ENCODE measurements at places on chromosomes 11 and 22. TPM values are rescaled to one million over a fixed set of nuclear protein-coding genes. Genes with fewer than 3 reads are reported as not detected.
A peak's percentile ranks its signal among the peaks of the same experiment; 100 is the strongest.

SLC2A11 gene
- 31.6 TPM for polyA plus RNA-seq

NAP1L4 gene
- polyA plus RNA-seq, result 220 TPM

SLN gene
- polyA plus RNA-seq, result 0.23 TPM

FGF19 gene
- 0.59 TPM for polyA plus RNA-seq

CARD18 gene
- polyA plus RNA-seq, result not detected

TTC36 gene
- 1.9 TPM for polyA plus RNA-seq

OR5P2 gene
- not detected for polyA plus RNA-seq

GUCY1A2 gene
- polyA plus RNA-seq, result 3.0 TPM

WBP2NL gene
- polyA plus RNA-seq, result 7.4 TPM

ADORA2A gene
- 8.0 TPM for polyA plus RNA-seq

SAA4 gene
- polyA plus RNA-seq, result not detected

DNA sequence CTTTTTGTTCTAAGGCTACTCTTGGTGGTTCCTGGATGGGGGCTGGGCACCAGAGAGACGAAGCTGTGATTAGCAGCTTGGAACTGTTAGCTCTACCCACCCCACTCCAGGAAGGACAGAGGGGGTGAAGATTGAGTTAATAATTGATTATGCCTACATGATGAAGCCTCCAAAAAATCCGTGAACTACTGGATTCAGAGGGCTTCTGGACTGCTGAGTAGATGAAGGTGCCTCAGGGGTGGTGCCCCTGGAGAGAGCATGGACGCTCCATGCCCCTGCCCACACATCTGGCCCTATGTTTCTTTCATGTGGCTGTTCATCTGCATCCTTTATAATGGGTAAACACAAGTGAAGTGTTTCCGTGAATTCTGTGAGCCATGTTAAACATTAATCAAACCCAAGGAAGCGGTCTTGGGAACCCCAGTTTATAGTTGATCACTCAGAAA lies 47.3 kb upstream of the CYP2D6 start:
- DNase-seq, result peak; percentile 23

DNA sequence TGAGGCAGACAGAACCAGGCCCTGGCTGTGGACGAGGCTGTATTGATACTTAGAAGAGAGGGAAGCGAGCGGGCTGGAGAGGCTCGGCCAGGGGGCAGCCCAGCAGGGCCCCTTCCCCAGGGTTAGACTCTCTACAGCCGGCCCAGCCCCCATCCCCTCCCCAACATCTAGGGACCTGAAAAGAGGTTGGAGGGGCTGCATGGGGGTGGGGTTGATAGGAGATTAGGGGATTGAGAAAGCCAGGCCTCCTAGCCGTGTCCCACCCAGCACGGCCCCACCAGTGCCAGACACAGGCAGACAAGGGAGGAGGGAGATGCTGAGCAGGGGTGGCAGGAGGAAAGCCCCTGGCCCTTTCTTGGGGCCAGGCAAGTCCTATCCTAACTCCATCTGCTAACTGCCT lies 5.7 kb downstream of the LSP1 start:
- DNase-seq, result no peak

DNA sequence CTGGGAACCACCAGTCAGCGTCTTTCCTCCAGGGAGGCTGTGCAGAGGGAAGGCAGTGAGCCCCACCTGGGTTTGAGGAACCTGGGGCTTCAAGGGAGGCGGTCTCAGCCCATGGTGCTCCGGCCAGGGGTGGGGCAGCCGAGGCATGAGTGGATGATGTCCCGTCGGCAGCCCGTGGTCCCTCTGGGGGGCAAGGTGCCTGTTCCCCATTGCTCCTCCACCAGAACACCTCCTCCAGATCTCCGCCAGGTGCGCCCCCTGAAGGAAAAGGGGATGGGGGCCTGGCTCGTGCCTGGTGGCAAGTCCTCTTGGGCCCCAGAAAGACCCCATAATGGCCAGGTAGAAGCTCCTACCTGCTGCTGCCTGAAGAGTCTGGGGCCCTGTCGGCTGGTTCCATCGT lies 94.1 kb downstream of the KCNQ1 start:
- DNase-seq, result no peak

DNA sequence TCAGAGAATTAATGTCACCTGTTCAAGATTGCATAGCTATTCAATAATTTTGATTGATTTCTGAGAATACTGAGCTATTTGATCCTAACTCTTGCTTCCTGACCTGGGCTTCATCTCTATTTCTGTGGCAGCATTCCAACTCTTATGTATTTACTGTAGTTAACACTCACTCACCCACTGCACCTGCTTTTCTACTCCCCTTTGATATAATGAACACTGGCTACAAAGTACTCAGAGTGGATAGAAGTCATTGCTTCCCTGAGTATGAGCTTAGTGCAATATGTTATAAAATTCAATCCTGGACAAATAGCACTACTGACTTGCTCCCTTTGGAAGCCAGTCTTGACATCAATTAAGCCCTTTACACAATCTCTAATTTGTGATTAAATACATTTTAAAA lies 117.2 kb downstream of the APIP start:
- no peak for DNase-seq

- no peak for DNase-seq
Observed at GRCh38 chr11:119484741-119485605, 62.0 kb upstream of the THY1 start.

- DNase-seq, result no peak
Observed at GRCh38 chr11:107157146-107157808, 139.0 kb upstream of the GUCY1A2 start.

DNA sequence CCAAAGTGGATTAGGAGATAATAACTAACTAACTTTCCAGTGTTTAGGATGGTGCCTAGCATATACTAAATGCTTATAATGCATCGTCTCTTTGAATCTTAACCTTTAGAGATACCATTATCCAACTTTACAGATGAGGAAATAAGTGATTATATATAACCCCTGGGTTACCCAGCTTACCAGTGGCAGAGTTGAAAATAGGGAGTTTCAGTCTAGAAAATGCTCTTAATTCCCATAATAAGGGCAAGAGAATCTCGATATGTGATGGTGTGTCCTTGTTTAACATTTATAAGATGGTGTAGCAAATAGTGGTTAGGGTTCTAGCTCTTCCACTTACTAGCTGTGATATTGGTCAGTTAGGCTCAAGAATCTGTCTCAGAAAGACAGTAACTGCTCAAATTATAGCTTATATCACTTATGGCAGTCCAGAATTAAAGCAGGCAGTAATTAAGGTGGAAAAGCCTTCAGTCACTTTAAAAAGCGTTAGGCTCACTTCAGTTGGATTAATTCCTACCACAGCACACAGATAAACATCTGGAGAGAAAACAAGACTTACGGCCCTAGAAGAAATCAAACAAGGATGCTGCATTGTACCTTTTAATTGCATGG lies 6.3 kb downstream of the XBP1 start:
- DNase-seq, result no peak

DNA sequence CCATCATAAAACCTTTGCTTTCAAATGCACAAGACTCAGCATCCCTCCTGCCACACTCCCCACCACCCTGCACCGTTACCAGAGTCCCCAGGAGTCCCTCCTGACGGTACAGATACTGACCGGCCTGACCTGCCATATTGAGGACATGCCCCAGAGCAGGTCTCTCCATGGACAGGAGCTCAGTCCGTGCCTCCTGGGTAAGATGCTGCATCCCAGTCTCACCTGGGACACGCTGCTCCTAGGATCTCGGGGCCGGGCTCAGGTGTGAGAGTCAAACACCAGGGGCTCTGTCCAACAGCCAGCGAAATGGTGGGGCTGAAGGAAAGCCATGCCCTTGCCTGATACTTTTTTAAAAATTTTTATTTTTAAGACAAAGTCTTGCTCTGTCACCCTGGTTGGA lies 328.3 kb downstream of the SHANK2 start:
- no peak for DNase-seq

DNA sequence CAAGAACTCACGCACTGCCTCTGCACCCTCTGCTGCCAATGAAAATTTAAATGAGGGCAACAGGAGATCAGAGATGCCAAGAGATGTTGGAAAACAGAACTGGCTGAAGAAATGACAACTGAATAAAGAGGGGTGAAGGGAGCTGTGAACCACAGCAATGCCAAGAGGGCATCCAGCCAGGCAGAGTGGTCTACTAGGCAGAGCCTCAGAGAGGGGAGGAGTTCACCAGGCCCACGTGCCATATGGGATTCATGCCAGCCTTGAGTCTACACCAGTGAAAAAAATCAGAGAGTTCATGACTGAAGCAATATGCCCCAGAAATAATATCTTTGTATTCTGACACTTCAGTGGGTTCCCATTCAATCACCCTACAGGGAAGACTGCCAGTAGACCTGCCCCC lies 4.4 kb downstream of the APOL2 start:
- DNase-seq, result no peak

GRCh38 chr11:96187822-96188221 lies 155.2 kb downstream of the MAML2 start:
- DNase-seq, result no peak

DNA sequence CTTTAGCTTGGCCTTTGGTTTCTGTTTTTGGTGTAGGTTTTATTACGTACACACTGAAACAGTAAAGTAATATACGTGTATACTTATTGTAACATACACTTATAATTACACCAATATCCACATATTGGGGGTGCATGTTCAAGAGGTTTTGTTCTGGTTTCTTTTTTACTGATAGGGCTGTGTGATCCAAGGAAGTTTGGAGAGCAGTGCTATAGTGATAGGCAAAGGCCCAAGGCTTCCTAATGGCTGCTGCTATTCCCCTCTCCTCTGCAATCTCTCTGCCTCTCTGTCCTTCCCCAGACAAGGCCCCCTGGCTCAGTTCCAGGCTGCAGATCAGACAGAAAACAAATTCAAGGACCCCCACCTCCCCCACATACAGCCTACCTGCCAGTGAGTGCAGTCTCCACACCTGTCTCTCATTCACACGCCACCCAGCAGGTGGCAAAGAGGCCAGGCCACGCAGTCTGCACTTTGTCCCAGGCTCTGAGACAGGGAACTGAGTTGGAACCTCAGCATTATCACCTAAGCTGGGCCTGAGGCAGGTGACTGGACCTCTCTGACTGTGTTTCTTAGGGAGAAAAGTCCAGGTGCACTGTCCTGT lies 15.1 kb downstream of the TMEM184B start:
- no peak for DNase-seq

GRCh38 chr22:38834215-38834953 lies 9.4 kb downstream of the NPTXR start:
- no peak for DNase-seq

GRCh38 chr11:62880231-62880802 lies 379 bp upstream of the SLC3A2 start:
- DNase-seq, result no peak

DNA sequence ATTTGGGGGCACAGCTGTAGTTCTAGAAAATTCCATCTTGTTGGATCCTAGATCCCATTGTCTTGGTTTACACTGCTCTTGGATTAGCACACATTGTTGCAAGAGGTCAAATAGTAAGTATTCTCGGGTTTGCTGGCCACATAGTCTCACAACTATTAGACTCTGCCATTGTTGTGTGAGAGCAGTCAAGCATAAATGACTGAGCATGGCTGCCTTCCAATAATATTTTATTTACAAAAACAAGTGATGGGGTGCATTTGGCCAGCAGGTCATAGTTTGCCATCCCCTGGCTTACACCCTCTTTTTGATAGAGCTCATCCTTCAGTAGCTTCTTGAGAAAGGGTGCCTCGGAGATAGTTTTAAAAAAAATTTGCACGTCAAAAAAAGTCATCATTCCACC lies 77.9 kb upstream of the ALX4 start:
- DNase-seq, result no peak

DNA sequence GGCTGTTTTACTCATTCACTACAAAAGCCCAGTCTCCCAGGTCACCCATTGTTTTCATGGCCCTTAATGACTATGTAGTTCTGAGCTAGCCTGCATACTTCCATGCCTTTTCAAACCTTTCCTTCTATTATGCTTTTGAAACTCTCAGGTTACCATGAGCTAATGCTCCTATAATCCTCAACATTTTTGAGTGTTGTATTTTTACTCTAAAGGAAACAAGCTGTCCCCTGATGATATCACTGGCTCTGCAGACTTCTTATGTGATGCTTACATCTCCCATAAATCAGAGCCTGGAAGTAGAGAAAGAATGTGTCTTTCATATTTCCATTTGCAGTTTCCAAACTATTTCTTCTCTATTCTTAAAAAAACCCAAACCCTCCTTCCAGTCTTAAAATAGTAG lies 159.0 kb upstream of the RAG2 start:
- DNase-seq, result no peak

GRCh38 chr22:19808873-19809478 lies 45.7 kb downstream of the GNB1L start:
- DNase-seq, result no peak

- no peak for DNase-seq
Observed at GRCh38 chr11:126963115-126963514, 37.5 kb downstream of the KIRREL3 start.

- DNase-seq, result no peak
Observed at GRCh38 chr11:770642-771616, 6.4 kb downstream of the GATD1 start.

DNA sequence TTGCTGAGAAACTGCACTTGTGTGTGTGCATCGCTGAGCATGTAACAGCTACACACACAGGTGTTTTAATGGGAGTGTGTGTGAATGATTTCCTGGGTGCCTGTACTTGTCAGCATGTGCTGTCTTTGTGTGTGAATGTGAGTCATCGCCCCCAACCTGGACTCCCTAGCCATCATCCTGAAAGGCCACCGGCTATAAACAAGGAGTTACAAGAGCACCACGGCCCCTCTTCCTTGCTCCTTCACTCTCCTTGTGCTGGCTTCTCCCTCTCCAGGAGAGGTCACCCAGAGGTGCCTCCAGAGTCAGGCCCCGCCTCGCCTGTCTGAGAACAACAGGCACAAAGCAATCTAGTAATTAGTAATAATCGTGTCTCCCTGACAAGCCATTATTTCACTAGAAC lies 419.2 kb downstream of the BUD13 start:
- DNase-seq, result no peak

All from renal cortex interstitium (tissue), 15 donors.